ENCODE measurements at places on chromosomes 5 and 9. TPM values are rescaled to one million over a fixed set of nuclear protein-coding genes. Genes with fewer than 3 reads are reported as not detected.

The ELAVL2 gene
- not detected for polyA plus RNA-seq

The IL7R gene
- 13.9 TPM for polyA plus RNA-seq

The DPM2 gene
- 62.8 TPM for polyA plus RNA-seq

The SCGB3A2 gene
- not detected for polyA plus RNA-seq

The SMIM3 gene
- polyA plus RNA-seq = 73.8 TPM

The PCDHGB7 gene
- 13.2 TPM for polyA plus RNA-seq

The PCDHA2 gene
- polyA plus RNA-seq = not detected

The FUBP3 gene
- polyA plus RNA-seq = 55.8 TPM

The TOR4A gene
- 5.0 TPM for polyA plus RNA-seq

The ABO gene
- not detected for polyA plus RNA-seq

The LOX gene
- 1,226 TPM for polyA plus RNA-seq

The IFNA1 gene
- 1.1 TPM for polyA plus RNA-seq

DNA sequence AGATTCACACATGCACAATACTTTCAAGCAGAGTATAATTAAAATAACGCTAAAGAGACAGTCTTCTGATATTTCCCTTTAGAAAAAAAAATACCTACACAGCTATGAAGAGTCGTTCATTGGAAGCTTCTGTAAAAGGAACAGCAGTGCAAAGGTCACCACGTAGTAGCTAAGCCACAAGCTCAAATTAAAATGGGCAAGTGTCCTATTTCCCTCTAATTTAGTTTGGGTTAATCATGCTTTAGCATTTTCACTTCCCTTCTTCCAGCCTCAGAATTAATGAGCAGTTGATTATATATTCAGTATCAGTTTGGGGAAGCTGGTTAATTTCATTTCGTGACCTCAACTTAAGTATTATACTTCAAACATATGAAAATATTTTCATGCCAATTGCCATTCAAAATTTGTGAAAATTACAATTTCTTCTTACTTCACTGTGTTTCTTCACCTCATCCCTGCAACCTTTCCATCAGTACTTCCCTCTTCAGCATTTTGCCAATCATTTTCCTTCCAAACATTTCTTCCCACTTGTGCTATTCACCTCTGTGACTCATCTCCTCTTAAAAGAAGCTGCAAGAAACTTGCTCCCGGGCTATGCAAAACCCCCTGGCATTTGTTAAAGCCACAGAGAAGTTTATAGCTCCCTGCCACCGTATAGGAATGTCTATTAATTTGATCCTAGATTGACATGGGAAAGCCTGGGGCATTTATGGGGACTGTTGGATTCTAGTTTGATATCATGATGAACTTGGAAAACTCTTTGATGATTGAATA lies 83.0 kb downstream of the DMRTA1 start:
- DNase-seq = peak; percentile 48

GRCh38 chr5:353612-354580 lies 32.4 kb downstream of the AHRR start:
- no peak for DNase-seq

GRCh38 chr5:10324518-10325370 lies 17.0 kb upstream of the CMBL start:
- DNase-seq = no peak

- peak; percentile 59 for DNase-seq
Observed at GRCh38 chr5:14806456-14806855, 65.1 kb downstream of the ANKH start.

- peak; percentile 53 for DNase-seq
Observed at GRCh38 chr5:84274585-84275468, 109.9 kb downstream of the EDIL3 start.

DNA sequence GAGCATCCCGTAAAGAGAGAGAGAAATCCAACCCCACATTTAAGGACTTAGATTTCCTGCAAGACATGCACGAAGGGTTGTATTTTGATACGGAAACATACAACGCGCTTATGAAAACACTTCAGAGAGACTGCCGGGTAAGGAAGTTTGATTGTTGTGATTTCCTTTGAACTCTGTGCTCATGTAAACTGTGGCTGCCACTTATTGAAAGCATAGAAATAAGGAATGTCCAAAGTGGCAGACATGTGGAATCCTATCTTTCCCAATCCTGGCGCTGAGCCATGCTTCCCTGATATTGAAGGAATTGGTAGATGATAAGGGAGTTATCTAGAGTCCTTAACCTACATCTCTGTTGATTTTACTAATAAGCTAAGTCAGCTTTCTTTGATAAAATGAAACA lies 119.4 kb downstream of the PRKACG start:
- no peak for DNase-seq

GRCh38 chr5:55481293-55481855 lies 53.4 kb downstream of the PLPP1 start:
- peak; percentile 36 for DNase-seq

DNA sequence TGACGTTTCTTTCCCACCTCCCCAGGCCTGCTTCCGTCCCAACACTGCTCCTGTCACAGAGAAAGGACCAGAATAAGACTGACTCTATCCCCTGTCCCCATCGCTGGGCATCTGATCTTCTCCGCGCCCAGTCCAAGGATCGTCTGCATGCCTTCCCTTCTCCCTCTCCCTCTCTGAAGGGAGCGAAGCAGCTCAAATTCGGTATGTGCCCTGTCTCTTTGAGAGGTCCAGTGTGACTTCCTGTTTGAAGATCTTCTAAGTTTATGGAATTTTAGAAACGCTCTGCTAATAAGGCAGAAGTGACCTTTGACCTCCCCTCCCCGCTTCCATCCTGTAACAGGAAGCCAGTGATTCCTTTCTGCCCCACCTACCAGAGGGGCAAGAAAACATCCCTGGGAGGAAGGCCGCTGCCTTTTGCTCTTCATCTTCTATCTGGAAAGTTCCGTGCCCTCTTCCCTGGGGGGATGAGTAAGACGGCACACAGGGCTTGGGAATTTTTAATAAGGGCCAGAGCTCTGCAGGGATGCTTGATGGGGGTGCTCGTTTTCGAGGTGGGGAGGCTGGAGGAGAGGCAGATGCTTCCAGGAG lies 40.7 kb upstream of the RNU6ATAC start:
- DNase-seq = peak; percentile 49

GRCh38 chr5:34476941-34477565 lies 179.1 kb upstream of the RAI14 start:
- DNase-seq = no peak

- DNase-seq = no peak
Observed at GRCh38 chr5:58773744-58774441, 191.0 kb downstream of the RAB3C start.

DNA sequence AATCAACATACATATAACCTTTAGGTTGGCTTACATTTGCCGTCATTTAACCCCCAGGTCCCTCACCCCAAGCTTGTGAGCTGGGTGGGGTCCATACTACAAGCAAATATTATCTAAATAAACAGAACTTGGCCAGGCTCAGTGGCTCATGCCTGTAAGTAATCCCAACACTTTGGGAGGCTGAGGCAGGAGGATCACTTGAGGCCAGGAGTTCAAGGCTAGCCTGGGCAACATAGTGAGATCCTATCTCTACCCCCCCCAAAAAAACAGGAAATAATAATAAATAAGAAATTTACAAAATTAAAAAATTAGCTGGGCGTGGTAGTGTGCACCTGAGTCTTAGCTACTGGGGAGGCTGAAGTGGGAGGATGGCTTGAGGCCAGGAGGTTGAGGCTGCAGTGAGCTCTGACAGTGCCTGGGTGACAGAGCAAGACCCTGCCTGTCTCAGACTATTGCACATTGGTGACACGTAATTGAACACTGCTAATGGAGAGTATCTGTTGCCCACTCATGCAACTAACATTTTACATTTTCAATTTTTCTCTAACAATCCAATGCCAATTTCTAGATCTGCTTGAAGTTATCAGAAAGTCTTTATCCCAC lies 18.9 kb downstream of the FNBP1 start:
- no peak for DNase-seq

DNA sequence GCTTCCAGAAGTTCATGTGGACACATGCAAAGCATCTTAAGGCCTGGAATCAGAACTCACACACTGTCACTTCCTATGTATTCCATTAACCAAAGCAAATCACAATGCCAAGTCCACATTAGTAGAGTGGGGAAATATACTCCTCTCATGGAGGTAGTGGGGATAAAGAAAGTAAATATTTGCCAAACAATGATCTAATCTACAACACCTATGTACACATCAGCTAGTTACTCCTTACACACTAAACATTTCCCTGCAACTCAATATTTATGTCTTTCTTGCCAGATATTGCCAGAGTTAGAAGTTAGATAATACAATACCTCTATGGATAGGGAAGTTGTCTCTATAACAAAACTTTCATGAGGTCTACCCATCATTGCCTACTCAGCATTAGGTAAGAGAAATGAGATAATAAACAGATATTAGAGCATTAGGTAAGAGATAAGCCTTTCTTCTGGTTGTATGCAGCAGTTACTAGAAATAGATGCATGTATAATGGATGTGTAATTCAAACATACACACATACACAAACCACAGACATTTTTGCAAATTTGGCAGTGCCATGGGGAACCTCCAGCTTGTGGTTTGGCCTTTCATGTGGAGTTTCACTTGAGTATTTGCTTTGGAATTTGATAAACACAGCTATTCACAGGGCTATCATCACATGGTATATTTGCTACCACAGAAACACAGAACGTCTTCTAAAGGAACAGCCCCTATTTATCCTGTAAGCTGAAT lies 196.5 kb downstream of the TLE1 start:
- DNase-seq = peak; percentile 90

DNA sequence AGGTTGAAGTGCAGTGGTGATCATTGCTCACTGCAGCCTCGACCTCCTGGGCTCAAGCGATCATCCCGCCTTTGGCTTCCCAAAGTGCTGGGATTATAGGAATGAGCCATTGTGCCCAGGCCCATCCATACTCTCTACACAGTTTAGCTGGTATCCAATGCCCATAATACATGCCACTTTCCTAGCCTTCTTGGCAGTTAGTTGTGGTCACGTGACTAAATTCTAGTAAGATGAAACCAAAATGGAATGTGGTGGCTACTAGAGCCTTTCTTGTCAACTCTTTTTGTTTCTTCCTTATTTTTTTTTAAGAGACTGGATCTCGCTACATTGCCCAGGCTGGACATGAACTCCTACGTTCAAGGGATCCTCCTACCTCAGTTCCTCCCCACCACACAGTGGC lies 15.3 kb upstream of the KIF27 start:
- no peak for DNase-seq

- no peak for DNase-seq
Observed at GRCh38 chr5:93886098-93886806, 144.9 kb upstream of the POU5F2 start.

GRCh38 chr5:14745753-14746152 lies 81.2 kb downstream of the OTULIN start:
- no peak for DNase-seq

Measured in GM23248 (cell line).